ENCODE measurements at places on chromosomes 4 and X.

DNA sequence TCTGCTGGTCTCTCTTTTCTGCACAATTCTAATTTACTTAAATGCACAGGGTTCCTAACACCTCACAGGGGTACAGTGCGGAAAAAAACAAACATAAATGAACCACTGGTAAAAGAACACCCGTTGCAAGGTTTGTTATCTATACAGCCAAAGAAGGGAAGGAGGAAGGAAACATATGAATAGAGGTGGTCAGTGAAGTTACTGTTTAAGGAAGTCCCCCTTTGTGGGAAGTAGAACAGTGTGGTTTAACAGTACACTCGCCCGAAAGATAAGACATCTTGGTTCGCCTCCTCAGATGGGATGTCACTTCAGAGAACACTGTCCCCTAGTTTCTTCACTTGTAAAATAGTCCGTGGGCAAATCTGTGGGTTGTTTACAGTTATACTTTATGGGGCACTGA, 57.5 kb downstream of the TEC start:
- no peak for DNase-seq

DNA sequence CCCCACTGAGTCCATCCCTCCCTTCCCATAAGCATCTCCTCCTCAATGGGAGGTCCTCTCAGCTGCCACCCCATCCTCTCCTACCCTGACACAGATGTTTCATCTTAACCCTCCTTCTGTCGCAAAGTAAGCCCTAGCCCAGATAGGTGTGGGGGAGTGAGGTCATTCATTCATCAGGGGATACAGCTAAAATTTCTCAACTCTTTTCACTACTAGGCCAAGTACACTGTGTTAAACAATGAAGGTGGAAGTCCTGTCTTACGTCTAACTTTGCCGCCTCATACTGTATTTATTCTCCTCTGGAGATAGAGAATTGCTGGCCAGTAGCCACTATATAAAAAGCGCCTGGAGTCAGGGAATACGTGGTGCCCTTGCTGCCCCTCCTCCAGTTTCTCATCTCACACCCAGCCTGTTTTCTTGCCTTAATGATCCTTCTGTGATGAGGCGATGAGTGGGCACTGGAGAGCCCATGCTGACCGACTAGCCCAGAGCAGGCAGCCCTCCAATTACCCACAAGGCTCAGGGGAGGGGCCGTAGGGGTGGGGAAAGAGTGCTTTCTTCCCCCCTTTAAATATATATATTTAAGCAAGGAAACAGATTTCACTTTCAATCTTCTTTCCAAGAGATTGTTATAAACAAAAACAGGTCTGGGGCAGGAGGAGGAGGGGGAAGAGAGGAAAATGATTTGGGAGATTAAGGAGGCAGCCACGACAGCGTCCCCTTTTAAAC, 149.5 kb downstream of the PJA1 start:
- no peak for DNase-seq

DNA sequence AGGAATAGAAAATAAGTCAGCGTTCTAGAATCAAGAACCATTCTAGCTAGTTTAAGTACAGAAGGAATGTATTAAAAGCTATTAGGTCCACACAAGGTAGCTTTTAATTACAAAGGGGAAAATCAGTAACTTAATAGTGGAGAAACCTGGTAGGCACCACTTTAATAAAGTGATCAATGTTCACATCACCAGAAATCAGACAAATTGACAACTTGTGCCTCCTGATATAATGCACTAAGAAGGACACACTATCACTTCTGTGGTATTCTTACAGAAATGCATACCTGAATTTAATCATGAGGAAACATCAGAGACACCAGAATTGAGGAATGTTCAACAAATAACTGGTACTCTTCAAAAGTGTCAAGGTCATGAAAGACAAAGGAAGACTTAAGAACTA, 54.9 kb downstream of the NYX start:
- DNase-seq = no peak

DNA sequence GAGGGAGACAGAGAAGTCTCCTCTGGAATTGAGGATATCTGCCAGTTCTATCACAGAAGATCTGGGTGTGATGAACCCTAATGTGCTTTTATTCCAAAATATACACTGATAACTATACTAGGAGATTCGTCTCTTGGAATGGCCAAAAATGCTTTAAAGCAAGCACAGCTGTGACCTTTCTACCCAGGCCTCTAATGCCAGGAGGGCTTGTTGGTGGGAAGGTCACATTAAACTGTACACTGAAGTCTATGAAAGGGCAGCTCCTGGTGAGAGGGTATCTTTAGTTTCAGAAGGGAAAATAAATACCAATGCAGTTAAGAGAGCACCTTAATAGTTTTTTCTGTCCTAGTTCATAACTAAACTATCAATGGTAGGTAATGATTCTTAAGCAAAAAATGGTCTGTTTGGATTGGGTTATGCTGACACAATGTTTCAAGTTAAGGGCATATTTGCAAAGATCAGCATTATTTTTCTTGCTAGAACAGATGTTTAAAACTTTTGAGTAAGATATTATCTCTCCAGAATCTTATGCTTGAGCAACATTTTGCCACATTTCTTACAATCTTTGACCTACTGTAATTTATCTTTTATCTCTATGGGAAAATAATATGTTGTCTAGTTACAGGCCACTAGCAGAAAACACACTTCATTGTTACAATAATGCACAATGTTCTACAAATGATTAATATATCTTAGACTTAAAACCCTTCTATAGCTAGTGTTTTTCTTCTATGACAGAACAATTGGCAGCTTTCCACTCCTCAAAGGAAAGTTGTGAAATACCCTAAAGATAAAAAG, 59.6 kb downstream of the SEC24D start:
- DNase-seq = no peak

- no peak for DNase-seq
These were observed 168.5 kb downstream of the FAT4 start for GRCh38 chr4:125483278-125483677.

DNA sequence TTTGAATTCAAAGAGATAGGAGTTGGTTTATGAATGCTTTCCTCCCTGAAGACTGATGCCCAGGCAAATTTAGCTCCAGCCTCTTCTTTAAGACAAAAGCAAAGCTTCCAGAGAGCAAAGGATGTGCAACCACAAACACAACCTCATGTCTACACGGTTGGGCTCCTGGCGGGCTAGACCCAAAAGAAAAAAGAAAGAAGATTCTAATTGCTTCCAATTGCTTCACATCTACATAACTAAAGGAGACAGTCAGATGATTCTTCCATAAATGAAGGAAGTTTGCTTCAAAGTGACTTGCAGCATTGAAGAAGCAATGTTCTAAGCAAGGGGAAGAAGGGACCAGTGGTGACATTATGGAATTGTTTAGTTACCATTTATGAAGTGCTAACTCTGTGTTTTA, 1603.0 kb upstream of the TENM3 start:
- DNase-seq = no peak

DNA sequence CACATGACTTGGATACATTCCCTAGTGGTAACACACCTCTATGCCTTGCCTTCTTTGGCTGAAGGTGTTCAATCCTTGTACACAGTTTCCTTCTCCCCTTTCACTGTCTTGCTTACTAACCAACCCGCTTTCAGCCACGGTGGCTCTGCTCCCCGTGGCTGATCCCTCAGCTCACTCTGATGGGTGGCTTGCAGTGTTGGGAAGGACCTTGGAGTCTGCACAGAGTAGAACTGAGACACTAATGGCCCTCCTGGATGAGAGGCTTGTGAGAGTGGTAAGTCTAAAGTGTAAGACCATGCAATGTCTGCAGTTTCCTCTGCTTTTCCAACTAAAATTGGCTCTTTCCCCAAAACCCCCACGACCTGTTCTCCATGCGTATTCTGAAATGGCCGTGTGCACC, 46.0 kb upstream of the GNPDA2 start:
- no peak for DNase-seq

- no peak for DNase-seq
These were observed 5.5 kb downstream of the USO1 start for GRCh38 chr4:75729836-75730235.

DNA sequence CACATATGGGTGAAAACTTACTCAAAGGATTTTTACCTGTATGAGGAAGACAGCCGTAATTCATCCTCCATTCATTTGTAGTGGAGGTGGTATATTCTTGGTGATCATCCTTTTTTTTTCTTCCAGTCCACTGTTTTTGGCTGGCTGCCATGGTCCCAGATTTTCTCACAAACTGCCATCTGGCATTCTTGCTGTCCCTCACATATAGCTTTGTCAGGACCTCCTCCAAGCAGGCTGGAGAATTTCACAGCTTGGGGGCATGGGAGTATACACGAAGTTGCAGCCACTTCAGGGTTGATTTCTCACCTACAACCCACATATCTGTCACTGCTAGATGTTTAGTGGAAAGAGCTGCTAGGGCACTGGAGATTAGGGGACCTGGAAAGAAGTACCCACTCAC, 401.0 kb downstream of the IL1RAPL1 start:
- DNase-seq = no peak

- no peak for DNase-seq
These were observed 8.4 kb upstream of the SLC6A14 start for GRCh38 chrX:116427978-116428377.

GRCh38 chr4:69536980-69537379, 41.3 kb upstream of the UGT2B4 start:
- DNase-seq = no peak

DNA sequence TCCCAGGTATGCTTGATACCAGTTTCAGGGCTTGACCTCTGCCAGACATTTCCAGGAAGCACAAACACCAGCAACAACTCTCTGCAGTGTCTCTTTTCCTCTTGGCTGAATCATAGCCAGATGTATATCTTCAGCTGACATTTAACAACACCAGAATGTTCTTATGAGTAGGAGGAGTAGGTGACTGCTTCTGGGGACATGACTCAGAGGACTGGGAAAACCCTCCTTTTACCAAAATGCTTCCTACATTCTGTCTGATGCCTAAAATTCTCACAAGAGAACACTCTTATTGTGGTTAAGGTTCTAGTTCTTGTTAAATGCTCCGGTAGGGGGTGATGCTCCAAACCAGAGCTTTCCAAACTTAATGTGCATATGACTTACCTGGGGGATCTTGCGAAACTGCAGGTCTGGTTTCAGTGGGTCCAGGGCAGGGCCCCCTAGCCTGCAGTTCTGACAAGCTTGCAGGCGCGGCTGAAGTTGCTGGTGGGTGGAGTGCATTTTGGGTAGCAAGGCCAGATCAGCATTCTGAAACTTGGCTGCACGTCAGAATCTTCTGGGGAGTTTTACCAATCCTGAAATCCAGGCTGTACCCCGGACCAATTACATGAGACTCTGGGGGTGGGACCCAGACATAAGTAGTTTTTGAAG, 329.3 kb upstream of the RPS6KA3 start:
- no peak for DNase-seq

- peak; percentile 17 for DNase-seq
These were observed 131.7 kb upstream of the PCDH18 start for GRCh38 chr4:137664046-137664387.

DNA sequence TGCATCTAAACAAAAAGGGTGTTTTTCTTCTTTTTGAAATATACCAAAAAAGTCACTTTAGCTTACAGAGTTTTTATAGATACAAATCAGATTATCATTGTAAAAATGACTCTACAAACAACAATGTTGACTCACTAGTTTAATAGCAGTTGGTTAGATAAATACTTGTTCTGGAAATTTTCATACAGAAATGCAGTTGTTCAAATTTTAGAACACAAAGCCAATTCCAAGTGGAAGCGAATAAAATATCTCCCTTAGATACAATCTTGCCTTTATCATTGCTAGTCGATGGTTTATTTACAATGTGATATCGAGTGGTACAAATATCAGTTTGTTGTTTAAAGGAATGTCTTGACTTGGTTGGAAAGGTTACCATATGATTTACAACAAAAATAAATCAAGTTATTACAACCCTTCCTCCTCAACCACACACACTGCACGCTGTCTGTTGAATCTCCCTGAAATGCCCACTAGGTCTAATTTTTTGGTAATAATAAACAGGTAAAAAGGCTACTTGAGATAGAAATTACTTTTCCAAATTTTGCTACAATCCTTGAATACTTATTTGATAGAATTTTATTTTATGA, 114.8 kb downstream of the CDS1 start:
- no peak for DNase-seq

- DNase-seq = no peak
These were observed 167.1 kb downstream of the RAPGEF2 start for GRCh38 chr4:159269956-159270355.

GRCh38 chrX:9966775-9967408, at the start of gene CLDN34:
Gene CLDN34, plus strand, starts transcription at chrX:9967358. Its CDS starts 0 bp downstream, at chrX:9967358.
- DNase-seq = no peak

GRCh38 chr4:4446434-4446833, 59.5 kb downstream of the NSG1 start:
- no peak for DNase-seq

- DNase-seq = peak; percentile 41
These were observed 286.1 kb upstream of the TENM3 start for GRCh38 chr4:181957088-181957487.

DNA sequence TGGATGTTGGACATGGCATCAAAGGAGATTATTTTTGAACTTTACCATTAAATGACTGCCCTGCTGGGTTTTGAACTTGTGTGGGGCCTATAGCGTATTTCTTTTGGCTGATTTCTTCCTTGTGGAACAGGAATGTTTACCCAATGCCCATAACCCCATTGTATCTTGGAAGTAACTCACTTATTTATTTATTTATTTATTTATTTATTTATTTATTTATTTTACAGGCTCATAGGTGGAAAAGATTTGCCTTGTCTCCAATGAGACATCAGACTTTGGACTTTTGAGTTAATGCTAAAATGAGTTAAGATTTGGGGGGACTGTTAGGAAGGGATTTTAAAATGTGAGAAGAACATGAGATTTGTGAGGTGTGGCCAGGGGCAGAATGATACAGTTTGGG, 273.1 kb downstream of the SLITRK2 start:
- no peak for DNase-seq

GRCh38 chrX:54785901-54786300, 12.2 kb downstream of the ITIH6 start:
- no peak for DNase-seq

DNA sequence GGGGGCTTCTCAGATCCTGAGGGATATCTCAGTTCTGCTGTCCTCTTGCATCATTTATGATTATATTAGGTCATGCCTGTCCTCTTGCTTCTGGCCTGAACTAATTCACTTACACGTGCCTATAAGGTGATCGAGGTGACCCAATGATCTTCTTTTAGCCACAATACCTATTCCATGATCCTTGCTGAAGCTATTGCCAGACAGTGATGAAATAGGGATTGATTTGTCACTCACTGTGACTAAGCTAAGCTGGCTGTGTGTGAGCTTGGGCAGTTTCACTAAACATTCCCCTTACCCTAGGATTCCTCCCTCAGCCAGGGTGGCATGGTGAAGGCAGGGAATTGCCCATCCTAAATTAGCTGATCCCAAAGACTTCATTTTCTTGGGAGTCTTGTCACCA, 19.0 kb downstream of the HADH start:
- no peak for DNase-seq

DNA sequence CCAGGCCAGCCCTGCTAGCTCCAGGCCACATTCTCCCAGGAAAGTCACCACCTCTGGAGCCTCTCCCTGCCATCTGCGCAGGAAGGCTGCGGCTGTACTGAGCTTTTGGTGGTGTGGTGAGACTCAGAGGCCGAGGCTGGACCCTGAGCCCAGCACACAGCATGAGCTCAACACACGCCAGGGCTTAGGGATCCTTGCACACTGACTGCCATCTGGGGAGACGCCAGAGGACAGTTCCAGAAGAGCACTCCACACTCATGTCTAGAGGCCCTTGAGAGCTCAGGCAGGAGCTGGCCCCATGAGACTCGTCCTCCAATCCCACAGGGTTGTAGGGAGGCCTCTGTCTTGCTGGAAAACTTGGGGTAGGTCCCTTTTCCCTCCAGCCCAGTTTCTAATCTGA, 40.6 kb downstream of the ABLIM2 start:
- DNase-seq = no peak

GRCh38 chrX:19283597-19284339, 60.0 kb upstream of the PDHA1 start:
- no peak for DNase-seq
